ENCODE measurements at places on chromosomes 2 and 18.

- no peak for DNase-seq
Observed at GRCh38 chr18:48887905-48888772, 62.6 kb downstream of the SMAD7 start.

GRCh38 chr2:143728498-143728897, 599.3 kb downstream of the ARHGAP15 start:
- DNase-seq, result no peak

- no peak for DNase-seq
Observed at GRCh38 chr2:143397884-143398614, 268.8 kb downstream of the ARHGAP15 start.

- no peak for DNase-seq
Observed at GRCh38 chr2:154307007-154307406, 391.5 kb upstream of the KCNJ3 start.

DNA sequence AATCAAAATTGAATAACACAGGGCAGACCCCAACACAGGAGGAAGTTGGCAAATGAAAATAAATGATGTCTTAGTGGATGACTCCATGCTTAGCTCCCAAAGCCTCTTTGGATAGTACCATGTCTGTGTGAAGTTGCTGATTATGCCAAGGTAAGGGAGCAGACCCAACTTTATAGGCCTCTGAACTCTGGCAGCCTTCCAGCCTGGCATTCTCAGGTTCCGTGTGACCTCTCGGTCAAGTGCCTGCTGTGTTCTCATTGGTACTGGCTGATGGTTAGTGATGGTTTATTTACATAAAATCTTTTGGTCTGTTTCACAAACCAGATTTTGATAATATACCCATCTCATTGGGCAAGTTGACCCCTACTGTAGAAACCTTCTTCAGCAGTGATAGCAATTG, 112.2 kb upstream of the TTC39C start:
- DNase-seq, result no peak

- no peak for DNase-seq
Observed at GRCh38 chr2:64598226-64598625, 55.5 kb downstream of the SERTAD2 start.

GRCh38 chr2:62489162-62489561, 16.8 kb downstream of the TMEM17 start:
- no peak for DNase-seq

DNA sequence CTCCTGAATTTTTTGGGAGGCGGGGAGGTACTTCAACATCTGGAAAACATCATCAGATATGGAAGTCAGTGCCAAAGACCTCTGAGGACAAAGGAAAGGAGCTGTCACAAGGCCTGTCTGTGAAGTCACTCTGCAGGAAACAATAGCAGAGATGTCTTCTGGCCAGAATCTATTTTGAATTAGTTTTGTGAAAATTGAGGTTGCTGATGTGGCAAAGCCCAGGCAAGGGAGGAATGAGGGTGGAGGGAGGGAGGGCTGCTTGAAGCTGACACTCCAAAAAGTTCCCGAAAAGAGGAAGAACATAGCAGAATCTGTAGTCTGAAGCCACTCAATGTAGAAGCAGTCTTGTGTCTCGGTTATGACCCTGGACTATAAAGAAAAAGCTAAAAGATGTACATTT, 151.1 kb upstream of the LHCGR start:
- DNase-seq, result no peak

GRCh38 chr18:48021273-48021914, 90.9 kb upstream of the SMAD2 start:
- DNase-seq, result no peak

DNA sequence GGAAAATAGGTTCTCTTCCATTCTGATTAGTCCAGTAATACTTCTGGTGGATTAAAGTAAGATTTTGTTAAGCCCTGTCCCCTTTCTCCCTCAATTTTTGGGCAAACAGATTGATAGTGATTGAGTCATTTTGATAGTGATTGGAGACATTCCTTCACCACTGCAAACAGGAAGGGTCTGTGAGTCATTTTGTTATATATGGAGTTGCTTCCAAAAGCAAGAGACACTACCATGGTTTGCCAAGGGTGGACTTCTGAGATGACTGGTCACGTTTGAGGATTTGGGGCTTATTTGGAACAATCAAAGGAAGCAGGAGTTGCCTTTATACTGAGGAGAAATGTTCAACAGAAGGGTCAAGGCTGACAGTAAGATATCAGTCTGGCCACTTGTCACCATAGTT, 249.9 kb downstream of the PARD3B start:
- DNase-seq, result no peak

DNA sequence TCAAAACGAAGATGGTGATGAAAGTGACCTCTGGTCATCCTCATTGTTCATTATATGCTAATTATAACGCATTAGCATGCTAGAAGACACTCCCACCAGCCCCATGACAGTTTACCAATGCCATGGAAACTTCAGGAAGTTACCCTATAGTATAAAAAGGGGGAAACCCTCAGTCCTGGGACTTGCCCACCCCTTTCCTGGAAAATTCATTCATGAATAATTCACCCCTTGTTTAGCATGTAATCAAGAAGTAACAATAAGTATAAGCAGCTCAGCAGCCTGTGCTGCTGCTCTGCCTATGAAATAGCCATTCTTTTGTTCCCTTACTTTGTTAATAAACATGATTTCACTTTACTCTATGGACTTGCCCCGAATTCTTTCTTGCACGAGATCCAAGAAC, 70.5 kb upstream of the CHAC2 start:
- DNase-seq, result no peak

DNA sequence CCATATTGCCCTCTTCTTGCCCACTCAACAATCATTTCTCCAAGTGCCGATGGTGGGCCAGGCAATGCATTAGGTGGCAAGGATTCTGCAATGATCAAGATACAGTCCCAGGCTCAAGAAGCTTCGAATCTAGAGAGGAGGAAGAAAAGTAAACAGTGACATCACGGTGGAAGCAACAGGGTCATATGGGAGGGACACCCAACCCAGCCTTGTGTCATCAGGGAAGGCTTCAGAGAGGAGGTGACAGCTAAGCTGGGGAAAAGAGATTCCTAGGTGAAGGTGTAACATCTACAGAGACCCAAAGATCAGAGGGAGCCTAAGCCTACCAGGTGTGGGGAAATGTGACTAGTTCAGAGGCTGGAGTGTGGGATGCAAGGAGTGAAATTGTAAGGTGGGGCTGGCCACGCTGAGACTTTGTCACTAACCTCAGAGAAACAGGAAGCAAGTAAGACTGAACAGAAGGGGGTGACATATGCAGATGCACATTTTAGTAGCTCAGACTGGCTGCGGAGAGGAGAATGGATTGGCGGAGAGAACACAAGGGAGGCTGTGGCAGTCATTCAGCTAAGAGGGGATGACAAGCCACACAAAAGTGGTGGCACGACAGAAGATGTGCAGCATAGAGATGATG, 104.9 kb downstream of the ANKRD44 start:
- DNase-seq, result no peak
